Esophagus squamous epithelium (tissue), 5 donors: ENCODE measurements at places on chromosomes 4 and X. TPM values are rescaled to one million over a fixed set of nuclear protein-coding genes. Genes with fewer than 3 reads are reported as not detected.

DNA sequence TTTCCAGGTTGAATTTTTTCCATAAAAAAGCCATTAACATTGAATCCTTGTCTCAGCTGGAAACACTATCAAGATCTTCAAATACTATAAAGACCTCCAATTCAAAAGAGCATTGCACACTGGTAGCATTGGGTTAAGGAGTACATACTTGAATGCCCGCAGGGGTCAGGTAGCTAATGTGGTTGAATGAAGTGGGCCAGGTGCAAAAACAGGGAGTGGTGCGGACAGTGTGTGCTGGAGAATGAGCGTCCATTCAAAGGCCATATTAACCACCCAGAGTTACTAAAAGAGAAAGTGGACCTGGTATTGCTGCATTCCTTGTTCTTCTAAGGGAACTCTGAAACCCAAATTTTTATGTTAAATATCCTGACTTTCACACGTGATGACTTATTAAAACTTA lies 91.6 kb downstream of the NYX start:
- H3K27ac ChIP-seq: no peak overlapping the region
- H3K4me1 ChIP-seq: no peaks in the 10 kb centered on the region
- DNase-seq: no peak
- H3K27me3 ChIP-seq: no peaks in the 10 kb centered on the region

DNA sequence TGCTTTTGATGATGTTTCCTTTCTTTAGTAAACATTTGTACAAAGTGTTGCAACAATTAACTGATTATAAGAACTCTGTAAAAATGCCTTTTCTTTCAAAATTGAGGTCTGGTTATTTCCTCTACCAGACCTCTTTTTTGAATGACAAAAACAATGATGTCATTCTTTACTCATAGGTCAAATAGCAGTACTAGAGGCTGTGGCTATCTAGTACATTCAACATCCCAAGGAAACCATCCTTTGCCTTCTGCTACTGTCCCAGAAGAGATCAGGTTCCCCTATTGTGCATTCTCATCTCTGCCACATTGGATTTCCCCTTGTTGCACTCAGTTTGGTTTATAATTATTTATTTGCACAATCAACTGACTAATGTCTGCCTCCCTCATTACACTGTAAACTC lies 19.1 kb upstream of the MAD2L1 start:
- H3K4me1 ChIP-seq: no peaks in the 10 kb centered on the region
- DNase-seq: no peak
- no peaks in the 10 kb centered on the region for H3K27me3 ChIP-seq
- no peaks in the 10 kb centered on the region for H3K36me3 ChIP-seq
- H3K4me3 ChIP-seq: no peak overlapping the region
- H3K27ac ChIP-seq: no peak overlapping the region

DNA sequence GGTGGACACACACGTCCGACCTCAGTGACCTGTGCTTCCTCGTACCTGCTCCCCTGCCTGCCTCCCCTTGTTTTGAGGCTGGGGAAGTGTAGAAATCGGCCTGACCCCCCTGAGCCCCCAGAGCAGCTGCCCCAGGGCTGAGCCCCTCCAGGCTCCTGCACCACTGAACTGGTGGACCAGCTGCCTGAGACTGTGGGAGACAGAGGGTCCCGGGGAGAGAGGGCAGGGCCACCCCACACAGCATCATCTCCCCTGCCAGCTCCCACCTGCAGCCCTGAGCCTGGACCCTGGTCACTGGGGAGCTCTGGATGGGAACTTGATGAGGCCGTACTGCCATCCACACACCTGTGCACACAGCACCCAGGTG lies 15.0 kb upstream of the NAT8L start:
- H3K27ac ChIP-seq: no peak overlapping the region
- H3K27me3 ChIP-seq: peaks cover 16% of the 10 kb centered on the region
- no peak overlapping the region for H3K4me3 ChIP-seq
- no peaks in the 10 kb centered on the region for H3K36me3 ChIP-seq

- no peak overlapping the region for H3K27ac ChIP-seq
- no peaks in the 10 kb centered on the region for H3K27me3 ChIP-seq
- no peaks in the 10 kb centered on the region for H3K36me3 ChIP-seq
- no peak for DNase-seq
- no peaks in the 10 kb centered on the region for H3K4me1 ChIP-seq
These were observed 81.7 kb downstream of the PCDH19 start for GRCh38 chrX:100328351-100328750.

- no peak for DNase-seq
- no peaks in the 10 kb centered on the region for H3K36me3 ChIP-seq
- H3K4me1 ChIP-seq: peaks cover 3% of the 10 kb centered on the region
- no peaks in the 10 kb centered on the region for H3K27me3 ChIP-seq
- no peak overlapping the region for H3K4me3 ChIP-seq
These were observed 87.9 kb downstream of the ZXDA start for GRCh38 chrX:57822398-57822797.

GRCh38 chrX:111354496-111354895 lies 57.5 kb downstream of the DCX start:
- H3K36me3 ChIP-seq: no peaks in the 10 kb centered on the region
- no peak overlapping the region for H3K27ac ChIP-seq
- no peaks in the 10 kb centered on the region for H3K27me3 ChIP-seq
- H3K4me1 ChIP-seq: no peaks in the 10 kb centered on the region
- DNase-seq: no peak
- H3K4me3 ChIP-seq: no peak overlapping the region

DNA sequence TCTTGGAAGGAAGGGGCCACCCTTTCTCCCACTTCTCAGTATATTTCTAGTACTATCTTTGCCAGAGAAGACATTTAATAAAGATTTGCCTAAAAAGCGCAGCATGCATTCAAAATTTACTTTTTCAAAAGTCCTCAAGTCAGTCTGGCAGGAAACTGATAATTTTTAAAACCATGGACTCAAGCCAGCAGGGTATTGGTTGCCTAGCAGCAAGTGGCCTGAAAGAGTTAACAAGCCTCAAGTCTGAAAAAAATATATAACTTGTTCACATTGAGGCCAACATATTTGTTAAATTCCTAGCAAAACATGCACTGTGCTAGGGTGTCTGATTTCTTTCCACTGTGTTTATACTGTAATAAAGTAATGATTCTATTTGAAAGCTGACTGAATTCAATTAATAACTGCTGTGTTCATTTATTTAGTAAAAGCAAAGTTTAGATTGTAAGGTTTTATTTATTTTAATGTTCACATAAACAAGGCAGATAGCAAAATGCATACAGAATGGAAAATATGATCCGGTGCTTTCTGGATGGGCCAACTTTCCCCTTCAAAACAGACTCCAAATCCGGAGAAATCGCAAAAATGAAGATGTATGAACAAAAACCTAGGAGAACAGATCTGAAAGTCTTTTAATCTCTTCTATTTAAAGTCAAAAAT lies 218.5 kb upstream of the FGF13 start:
- H3K36me3 ChIP-seq: no peaks in the 10 kb centered on the region
- no peaks in the 10 kb centered on the region for H3K27me3 ChIP-seq
- H3K4me3 ChIP-seq: no peak overlapping the region
- no peaks in the 10 kb centered on the region for H3K4me1 ChIP-seq

DNA sequence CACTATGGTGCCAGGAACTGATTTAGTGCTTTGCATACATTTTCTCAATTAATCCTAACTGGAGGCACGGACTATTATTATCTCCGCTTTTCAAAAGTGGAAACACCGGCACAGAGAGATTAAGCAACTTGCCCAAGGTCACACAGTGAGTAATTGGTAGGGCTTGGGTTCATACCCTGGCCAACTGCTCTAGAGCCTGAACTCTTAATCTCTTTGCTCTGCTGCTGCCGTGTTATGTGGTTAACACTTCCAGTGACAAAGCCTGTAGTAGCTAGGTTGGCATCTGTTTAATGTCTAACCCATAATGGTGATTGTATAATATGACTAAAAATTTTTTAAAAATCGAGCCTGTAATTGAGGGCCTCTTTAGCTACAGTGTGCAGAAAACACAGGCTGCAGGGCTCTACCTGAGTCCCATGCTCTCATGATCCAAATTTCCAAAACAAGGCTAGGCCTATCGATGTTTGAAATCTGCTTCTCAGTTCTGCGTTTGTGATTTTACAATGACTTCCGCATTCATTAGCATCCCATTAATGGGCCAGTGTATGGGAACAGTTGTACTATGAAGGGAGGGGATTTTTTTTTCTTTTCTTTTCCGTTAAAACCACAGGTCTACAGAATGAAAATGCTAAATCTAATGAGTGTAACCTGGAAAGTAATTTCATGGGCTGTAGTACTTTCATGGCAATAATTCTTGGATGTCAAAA lies 219.3 kb upstream of the JADE1 start:
- no peaks in the 10 kb centered on the region for H3K36me3 ChIP-seq
- DNase-seq: no peak
- no peaks in the 10 kb centered on the region for H3K27me3 ChIP-seq
- H3K4me1 ChIP-seq: no peaks in the 10 kb centered on the region

DNA sequence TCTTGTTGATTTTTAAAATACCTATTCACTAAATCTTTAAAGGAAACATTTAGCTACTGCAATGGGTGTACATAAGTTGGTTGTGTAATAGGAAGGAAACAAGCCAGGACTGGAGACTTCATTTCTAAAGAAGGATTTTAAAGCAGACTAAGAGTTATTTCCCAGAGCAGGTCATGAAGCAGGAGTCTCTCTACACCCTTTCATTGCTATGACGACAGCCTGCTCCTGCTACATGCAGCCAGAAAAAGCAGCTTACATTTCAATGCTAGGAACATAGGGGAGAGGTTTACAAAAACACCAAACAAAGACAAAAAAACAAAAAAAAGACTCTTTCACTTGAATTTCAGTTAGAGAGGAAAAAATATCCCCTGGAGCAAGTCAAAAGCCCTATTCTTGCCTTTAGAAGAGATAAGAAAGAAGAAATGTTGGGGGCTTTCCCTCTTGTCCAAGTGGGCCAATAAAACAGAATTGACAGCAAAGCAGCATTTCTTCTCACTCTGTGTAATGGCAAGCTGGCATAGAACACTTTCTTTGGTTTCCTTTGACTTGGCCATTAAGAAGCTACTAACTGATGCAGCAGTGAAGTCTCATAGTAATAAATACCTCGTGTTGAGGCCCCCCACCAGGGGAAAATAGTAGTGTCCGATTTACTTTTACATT lies 3.4 kb downstream of the SPARCL1 start:
- no peak for DNase-seq
- peak overlapping the region; percentile 96 for H3K27ac ChIP-seq
- peaks cover 25% of the 10 kb centered on the region for H3K4me1 ChIP-seq
- peak overlapping the region; percentile 48 for H3K4me3 ChIP-seq
- peaks cover 4% of the 10 kb centered on the region for H3K36me3 ChIP-seq

DNA sequence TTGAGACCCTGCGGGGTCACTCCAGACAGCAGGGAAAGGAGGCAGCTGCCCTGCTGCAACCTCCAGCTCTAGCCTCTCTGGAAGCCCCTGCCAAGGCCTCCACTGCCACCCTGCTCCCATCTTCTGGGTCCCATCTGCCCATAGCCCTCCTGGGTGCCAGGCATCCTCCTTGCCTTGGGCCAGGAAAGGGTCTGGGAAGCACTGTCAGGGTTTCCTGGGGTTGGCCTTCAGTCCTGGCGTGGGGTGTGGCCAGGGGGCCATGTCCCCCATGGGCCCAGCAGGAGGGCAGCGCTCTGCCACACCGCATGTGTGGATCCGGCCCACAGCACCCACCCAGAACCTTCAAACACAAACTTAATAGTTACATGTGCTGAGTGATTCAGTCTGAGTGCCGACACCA lies 3.4 kb upstream of the CPLX1 start:
- no peak overlapping the region for H3K27ac ChIP-seq
- no peak for DNase-seq
- no peaks in the 10 kb centered on the region for H3K36me3 ChIP-seq
- H3K27me3 ChIP-seq: peaks cover 22% of the 10 kb centered on the region
- peaks cover 4% of the 10 kb centered on the region for H3K4me1 ChIP-seq
- H3K4me3 ChIP-seq: no peak overlapping the region

DNA sequence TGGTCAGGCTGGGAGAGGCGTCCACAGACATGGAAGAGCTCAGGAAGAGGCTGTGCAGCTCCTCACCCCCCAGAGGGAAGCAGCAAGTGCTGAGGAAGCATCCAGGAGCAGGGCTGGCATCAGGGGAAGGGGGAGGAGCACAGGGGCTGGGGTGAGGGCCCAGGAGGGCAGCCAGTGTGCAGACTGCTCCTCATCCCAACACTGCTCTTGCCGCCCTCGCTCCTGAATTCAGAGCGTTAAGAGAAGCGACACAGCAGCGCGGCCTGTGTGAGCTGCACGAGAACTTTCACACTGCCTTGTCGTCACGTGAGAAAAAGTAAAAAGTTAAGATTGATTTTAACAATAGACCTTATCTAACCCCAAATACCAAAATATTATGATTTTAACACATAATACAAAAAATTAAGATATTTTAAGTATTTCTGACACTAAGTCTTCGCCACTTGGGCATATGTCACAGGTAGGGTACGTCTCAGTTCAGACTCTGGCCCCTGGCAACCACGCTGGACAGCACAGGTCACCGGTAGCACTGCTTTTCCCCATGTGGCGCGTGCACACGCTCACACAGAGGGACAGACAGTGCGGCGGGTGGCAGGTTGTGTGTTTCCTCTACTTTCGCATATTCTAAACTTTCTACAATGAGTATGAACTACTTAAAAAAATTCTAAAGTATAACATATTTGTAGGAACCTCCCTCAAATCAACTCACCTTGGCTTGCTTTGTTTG lies 19.7 kb downstream of the NOP14 start:
- no peak for DNase-seq
- H3K27ac ChIP-seq: no peak overlapping the region
- no peaks in the 10 kb centered on the region for H3K27me3 ChIP-seq
- H3K36me3 ChIP-seq: peaks cover 73% of the 10 kb centered on the region
- no peak overlapping the region for H3K4me3 ChIP-seq

The GPR50 gene
- not detected for total RNA-seq

The RPS6KA6 gene
- 2.5 TPM for total RNA-seq
